ENCODE measurements at places on chromosomes 3 and 15. TPM values are rescaled to one million over a fixed set of nuclear protein-coding genes. Genes with fewer than 3 reads are reported as not detected.

The CCDC54 gene
- total RNA-seq: 0.33 TPM

The CLEC3B gene
- total RNA-seq: 55.7 TPM

The SPSB4 gene
- not detected for total RNA-seq

The CKMT1B gene
- 2.6 TPM for total RNA-seq

The CNBP gene
- 384 TPM for total RNA-seq

The DLEC1 gene
- 1.1 TPM for total RNA-seq

DNA sequence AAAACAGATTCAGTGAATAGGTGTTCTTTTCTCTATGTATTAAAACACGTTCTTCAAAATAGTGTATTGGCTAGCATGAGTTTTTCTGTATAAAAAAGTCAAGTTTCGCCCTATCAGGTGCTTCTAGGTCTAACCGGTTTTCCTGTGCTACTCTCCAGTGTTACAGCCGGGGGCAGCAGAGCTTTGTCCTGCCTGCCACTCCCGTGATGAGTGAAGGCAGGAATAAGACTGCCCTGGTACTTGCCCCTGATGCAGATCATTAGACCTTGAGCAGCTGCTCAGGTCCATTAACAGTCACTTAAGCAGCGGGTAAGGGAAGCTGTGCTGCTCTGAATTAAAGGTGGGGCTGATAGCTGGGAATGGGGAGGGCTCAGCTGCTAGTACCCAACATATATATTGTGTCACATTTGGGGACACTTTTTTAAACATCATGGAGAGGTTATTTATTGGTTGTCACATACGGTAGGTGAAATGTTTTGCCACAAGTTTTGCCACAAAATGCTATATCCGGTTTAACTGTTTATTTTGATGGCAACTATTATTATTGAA lies 1.3 kb upstream of the UNC13C start:
- no peak overlapping the region for H3K4me3 ChIP-seq
- no peak overlapping the region for H3K27ac ChIP-seq
- H3K4me1 ChIP-seq: no peaks in the 10 kb centered on the region
- H3K27me3 ChIP-seq: no peaks in the 10 kb centered on the region
- no peaks in the 10 kb centered on the region for H3K36me3 ChIP-seq

DNA sequence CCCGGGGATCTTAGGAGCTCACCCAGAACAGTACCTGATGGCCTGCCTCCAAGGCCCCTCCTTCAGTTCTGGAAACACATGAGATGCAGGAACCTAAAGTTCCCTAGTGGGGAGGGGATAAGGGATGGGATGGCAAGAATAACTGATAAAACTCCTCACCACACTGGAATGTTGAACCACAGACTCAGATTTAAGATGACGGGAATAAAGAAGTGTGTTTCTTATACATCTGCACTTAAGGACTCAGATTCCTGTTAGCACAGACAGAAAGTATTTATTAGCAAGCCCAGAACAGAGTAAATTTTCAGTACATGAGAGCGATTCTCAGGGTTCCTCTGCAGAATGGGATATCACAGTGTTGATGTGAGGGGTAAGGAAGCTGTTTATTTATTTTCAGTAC lies 245.2 kb downstream of the TLE3 start:
- H3K4me3 ChIP-seq: no peak overlapping the region
- no peak overlapping the region for H3K27ac ChIP-seq
- no peaks in the 10 kb centered on the region for H3K36me3 ChIP-seq

DNA sequence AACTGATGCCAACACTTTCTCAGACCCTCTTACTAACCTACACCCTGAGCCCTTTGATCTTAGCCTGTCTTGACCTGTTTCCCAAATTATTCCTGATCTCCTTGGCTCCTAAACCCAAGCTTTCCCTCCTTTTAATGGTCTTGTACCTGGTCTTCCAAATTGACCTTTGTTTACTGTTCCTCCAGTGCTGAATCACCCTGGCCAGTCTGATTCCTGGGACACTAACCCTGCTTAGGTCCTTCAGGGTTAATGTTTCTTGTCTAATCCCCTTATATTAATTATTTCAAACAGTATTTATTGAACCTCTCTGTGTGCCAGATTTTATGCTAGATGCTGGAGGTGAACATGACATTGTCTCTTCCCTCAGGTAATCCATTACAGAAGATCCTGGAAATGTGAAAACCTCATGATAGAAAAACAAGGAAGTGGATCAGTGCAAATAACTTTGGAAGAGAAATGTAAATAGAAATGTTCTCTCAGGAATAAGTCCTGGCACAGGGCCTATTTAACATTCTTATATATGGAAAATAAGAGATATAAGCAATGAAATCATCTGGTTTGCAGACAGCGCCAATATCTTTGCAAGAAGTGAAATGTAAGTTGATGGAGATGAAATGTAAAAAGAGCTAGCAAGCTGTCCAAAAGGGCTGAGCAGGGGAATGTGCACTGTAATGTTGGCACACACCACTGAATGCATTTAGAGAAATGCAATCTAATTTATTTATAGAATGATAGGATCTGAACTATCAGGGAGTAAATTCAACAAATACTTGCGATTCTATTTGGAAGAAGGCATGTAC lies 20.7 kb downstream of the HGD start:
- H3K27ac ChIP-seq: no peak overlapping the region
- no peaks in the 10 kb centered on the region for H3K4me1 ChIP-seq
- no peak for DNase-seq
- H3K36me3 ChIP-seq: no peaks in the 10 kb centered on the region
- H3K4me3 ChIP-seq: no peak overlapping the region

DNA sequence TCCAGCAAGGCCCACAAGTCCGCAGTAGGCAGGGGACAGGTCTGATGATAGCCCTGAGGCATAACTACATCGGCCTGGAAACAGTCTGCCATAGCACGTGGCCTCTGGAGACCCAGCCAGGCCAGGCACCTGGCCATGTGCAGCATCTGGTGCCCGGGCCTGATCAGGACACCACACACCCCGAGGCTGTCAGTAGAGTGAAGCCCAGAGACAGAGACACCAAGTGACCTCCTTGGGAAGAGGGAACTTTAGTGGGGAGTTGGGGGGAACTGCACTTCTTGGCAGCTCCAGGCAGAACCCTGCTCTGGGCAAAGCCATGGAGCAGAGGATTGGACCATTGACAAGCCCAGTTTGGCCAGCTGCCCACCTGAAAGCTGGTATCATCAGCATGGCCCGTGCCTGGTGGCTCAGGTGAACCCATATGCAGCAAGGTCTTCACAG lies 1.2 kb downstream of the SHISA5 start:
- peaks cover 6% of the 10 kb centered on the region for H3K4me1 ChIP-seq
- H3K4me3 ChIP-seq: peak overlapping the region; percentile 81
- DNase-seq: peak; percentile 60
- H3K36me3 ChIP-seq: no peaks in the 10 kb centered on the region

- no peaks in the 10 kb centered on the region for H3K4me1 ChIP-seq
- no peaks in the 10 kb centered on the region for H3K36me3 ChIP-seq
- H3K27ac ChIP-seq: no peak overlapping the region
- no peak for DNase-seq
Measured at GRCh38 chr3:128207951-128208350, 54.7 kb downstream of the EEFSEC start.

DNA sequence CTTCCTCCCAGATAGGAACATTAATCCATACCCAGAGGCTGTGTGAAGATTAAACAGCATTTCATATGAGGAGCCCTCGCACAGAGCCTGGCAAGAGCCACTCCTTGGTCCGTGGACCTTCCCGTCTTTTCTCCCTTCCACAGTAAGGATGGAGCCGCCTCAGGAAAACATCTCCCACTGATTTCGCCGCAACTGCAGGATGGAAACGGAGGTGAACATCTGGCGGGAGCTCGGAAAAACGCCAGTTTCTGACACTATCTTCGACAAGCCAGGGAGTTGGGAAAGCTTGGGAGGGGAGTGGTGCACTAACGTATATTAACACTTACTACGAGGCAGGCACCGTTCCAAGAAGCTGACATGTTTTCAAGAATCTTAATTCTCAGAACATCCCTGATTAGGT lies 157.9 kb downstream of the XXYLT1 start:
- DNase-seq: no peak
- no peak overlapping the region for H3K27ac ChIP-seq
- H3K4me1 ChIP-seq: no peaks in the 10 kb centered on the region
- no peaks in the 10 kb centered on the region for H3K27me3 ChIP-seq

GRCh38 chr15:87322265-87322664 lies 934.3 kb downstream of the NTRK3 start:
- no peaks in the 10 kb centered on the region for H3K27me3 ChIP-seq
- no peaks in the 10 kb centered on the region for H3K36me3 ChIP-seq
- no peak for DNase-seq
- H3K27ac ChIP-seq: no peak overlapping the region

DNA sequence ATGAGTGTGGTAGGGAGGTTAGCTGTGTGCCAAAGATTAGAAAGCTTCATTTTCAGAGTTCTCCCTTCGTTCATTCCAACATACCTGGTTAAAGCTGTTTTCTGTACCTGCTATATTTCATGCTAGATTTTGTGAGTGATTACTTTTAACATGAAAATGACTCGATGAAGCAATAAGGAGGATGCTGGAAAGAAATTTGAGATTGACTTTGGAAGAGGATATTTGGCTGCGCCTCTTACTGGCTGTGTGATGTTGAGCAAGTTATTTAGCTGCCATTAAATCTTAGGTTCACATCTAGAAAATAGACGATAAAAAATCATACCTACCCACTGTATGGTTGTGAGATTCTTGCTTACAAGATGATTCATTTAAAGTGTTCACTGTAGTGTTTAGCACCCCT lies 288.7 kb downstream of the ZIC4 start:
- no peak overlapping the region for H3K27ac ChIP-seq
- H3K4me3 ChIP-seq: no peak overlapping the region
- no peak for DNase-seq
- H3K4me1 ChIP-seq: no peaks in the 10 kb centered on the region
- H3K27me3 ChIP-seq: no peaks in the 10 kb centered on the region

DNA sequence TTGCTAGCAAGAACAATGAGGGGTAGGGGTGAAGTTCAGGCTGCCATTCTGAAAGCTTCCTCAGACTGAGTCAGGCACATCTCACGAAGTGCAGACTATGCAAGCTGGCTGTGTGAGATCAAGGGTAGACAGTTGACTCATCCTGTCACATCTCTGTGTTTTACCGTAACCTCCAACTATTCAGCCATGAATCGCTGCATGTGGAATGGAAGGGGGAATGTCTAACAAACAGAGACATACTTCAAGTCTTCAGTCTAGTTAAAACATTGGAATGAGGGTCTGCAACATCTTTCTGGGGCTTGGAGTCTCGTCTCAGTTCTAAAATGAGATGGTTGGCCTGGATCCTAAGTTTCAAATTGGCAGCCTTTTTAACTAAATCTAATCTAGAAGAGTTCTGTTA lies 25.9 kb downstream of the AGTR1 start:
- H3K4me3 ChIP-seq: no peak overlapping the region
- no peaks in the 10 kb centered on the region for H3K27me3 ChIP-seq
- no peaks in the 10 kb centered on the region for H3K36me3 ChIP-seq
- H3K4me1 ChIP-seq: no peaks in the 10 kb centered on the region
- H3K27ac ChIP-seq: no peak overlapping the region
- no peak for DNase-seq

DNA sequence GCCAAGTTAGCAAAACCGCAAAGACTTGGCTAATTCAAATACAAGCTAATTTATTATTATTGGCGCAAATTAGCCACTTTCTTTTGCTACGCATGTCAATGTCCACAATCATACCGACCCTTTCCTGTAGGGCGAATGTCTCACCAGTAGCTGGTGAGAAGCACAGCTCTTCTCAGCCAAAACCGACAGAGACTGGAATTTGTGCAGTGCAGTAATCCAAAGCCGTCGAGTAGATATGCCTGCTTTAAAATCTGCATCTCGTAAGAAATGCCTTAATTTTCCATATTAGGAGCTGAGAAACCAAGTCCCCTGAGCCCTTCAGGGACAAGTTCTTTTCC lies 614 bp upstream of the MINDY2 start:
- DNase-seq: no peak
- peak overlapping the region; percentile 97 for H3K27ac ChIP-seq
- H3K4me3 ChIP-seq: peak overlapping the region; percentile 93
- H3K36me3 ChIP-seq: no peaks in the 10 kb centered on the region

- H3K27me3 ChIP-seq: no peaks in the 10 kb centered on the region
- H3K27ac ChIP-seq: no peak overlapping the region
- DNase-seq: no peak
Measured at GRCh38 chr15:40756938-40757337, 1.9 kb upstream of the RMDN3 start.

DNA sequence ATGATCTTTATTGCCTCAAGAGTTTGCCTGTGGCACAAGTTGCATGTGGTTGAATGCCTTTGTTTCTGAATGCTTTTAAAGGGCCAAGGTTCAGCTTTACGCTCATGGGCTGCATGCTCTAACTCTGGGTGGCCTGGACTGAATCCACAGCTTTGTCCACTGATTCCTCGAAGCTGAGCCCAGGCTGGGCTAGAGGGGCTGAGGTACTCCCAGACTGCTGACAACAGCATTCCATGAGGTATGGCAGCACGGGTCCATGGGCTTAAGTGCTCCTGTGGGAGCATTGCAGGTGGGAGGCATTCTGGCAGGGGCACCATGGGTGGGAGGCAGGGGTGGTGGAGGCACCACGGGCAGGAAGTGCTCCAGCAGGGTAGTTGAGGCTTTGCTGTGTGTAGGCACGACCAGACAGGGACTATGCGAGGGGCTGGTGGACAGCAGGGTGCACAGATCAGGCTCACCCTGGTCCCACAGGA lies 61.6 kb downstream of the GLCE start:
- no peaks in the 10 kb centered on the region for H3K27me3 ChIP-seq
- H3K36me3 ChIP-seq: no peaks in the 10 kb centered on the region
- H3K4me3 ChIP-seq: no peak overlapping the region

DNA sequence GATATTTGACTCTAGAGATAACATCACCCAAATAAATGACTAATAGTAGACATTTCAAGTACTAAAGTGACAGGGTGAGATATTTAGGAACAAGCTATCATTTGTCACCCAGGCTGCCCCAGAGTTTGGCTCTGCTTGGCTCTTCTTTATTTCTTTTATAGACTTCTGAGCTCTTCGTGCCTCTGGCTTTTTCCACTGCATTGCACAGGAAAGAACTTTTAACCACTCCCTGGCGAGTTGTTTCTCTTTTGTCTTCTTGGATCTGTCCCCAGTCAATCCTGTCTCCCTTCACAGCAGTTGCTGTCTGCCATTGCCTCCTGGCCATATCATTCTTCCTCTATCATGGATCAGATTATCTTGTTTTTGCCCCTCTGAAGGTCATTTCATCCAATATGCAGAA lies 339.2 kb upstream of the DCBLD2 start:
- no peak overlapping the region for H3K27ac ChIP-seq
- H3K36me3 ChIP-seq: no peaks in the 10 kb centered on the region
- no peak for DNase-seq
- no peak overlapping the region for H3K4me3 ChIP-seq

DNA sequence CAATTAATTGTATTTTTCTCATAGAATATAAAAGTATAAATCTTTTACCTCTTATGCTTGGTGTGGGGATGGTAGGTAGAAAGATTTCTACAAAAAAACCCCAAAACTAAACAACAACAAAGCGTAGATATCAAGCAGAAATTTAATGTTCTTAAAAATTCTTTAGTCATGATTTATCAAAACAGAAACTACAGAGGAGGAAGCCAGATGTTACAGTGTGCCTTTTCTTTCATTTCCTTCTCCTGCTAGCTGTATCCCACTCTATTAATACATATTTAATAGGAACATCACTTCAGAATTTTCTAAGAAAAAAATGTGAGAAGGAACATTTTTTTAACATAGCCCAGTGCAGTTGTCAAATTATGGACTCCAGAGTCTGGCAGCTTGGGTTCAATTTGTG lies 420.6 kb downstream of the TUSC7 start:
- H3K36me3 ChIP-seq: no peaks in the 10 kb centered on the region
- H3K27ac ChIP-seq: no peak overlapping the region
- no peaks in the 10 kb centered on the region for H3K4me1 ChIP-seq
- H3K4me3 ChIP-seq: no peak overlapping the region
- no peak for DNase-seq

- no peak for DNase-seq
- H3K27ac ChIP-seq: no peak overlapping the region
- no peaks in the 10 kb centered on the region for H3K4me1 ChIP-seq
- H3K36me3 ChIP-seq: no peaks in the 10 kb centered on the region
Measured at GRCh38 chr3:28841441-28841840, 439.4 kb upstream of the RBMS3 start.

Data from breast epithelium (tissue), 4 donors.